GM23338 (cell line): ENCODE measurements at places on chromosomes 4 and X.

GRCh38 chr4:145061318-145061920 lies 36.6 kb downstream of the ANAPC10 start:
- peak; percentile 61 for DNase-seq

- no peak for DNase-seq
These were observed 8.0 kb downstream of the OPRPN start for GRCh38 chr4:70405765-70406164.

- DNase-seq = no peak
These were observed 88.3 kb downstream of the OPHN1 start for GRCh38 chrX:68345025-68345424.

GRCh38 chr4:109375778-109376414 lies 57.7 kb upstream of the SEC24B start:
- DNase-seq = no peak

GRCh38 chr4:95288552-95288951 lies 260.2 kb downstream of the UNC5C start:
- no peak for DNase-seq

GRCh38 chr4:36374836-36375511 lies 93.6 kb downstream of the DTHD1 start:
- no peak for DNase-seq

GRCh38 chr4:14695095-14695845 lies 307.0 kb upstream of the CPEB2 start:
- DNase-seq = no peak

DNA sequence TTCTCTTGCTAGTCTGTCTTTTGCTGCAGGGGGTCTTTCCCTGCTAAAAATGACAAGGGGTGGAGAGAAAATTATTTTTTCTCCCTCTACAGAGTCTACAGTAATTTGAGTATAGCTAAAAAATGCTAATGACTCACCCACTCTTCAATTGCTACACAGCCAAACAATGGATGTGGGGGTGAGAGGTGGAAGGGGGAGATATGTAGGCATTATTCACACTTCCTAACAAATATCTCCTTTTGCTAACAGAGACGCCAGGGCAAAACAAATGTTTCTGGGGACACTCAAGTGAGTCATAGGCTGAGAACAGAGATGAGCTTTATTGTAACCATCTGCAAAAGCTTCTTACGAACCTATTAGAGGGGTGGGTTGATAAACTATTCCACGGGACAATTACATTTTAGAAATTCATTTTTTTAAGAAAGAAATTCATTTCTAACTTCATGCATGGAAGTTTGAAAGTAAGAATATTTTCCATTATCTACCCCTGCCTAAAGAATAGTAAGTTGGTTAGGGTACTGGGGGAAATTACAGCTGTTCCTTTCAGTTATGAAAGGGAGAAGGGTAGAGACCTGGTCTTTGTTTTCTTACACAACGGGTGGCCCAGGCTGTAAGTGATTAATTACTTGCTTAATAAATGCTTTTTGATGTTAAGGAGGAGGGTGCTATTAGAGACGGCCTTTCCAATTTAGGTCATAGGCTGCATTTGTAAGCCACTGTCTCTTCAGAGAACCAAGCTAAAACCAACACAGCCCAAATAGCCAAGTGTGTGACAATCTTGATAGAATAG lies 12.8 kb downstream of the SCD5 start:
- peak; percentile 63 for DNase-seq

DNA sequence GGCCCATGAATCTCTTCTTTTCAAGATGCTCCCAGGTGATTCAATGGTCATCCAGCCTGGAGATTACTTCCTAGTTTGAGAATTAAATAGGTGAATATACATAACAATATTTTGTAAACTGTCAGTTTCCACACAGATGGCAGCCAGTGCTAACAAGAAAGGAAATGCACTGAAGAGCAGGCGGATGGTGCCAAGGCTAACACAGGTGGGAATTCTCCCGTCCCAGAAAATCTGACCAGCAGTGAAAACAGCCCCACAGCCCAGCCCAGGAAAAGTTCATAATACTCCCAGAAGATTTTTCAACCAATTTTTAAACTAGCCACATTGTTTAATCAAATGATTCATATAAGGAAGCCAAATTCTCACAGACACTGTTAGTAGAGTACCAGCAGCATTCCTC lies 387.2 kb upstream of the GATB start:
- no peak for DNase-seq

DNA sequence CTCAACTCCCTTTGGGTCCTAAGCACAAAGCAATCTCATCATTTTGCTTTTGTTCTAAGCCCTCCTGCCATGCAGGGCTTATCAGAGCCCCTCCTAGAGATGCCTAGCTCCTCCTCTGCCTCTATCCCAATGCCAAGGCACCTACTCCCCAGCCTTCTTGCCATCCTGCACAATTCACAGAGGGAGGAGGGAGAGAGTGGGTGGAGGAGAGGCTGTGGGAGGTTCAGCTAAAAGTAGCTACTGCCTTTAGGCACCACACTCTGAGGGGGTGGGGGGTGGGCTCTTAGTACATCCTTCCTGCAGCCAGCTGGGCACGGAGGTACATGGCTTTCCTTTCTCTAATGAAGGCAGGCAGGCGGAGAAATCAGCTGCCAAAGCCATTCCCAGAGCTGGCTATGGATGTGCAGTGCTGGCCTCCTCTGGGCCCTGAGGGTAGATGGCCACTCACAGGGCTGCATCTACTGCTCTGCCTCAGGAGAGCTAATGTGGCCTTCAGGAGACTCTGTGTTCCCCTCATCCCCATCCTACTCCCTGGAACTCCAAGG lies 40.1 kb downstream of the ARHGEF9 start:
- no peak for DNase-seq

- no peak for DNase-seq
These were observed 55.3 kb downstream of the ANAPC10 start for GRCh38 chr4:145042601-145043285.

GRCh38 chr4:25108556-25108955 lies 51.7 kb downstream of the SEPSECS start:
- DNase-seq = no peak

DNA sequence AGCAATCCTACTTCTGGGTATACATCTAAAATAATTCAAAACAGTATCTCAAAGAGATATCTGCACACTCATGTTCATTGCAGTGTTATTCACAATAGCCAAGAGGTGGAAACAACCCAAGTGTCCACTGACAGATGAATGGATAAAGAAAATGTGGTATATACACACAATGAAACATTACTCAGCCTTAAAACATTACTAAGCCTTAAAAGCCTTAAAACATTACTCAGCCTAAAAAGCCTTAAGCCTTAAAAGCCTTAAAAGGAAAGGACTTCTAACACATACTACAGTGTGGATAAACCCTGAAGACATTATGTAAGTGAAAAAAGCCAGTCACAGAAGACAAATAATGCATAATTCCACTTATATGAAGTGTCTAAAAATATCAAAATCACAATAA lies 40.3 kb upstream of the TFDP3 start:
- DNase-seq = no peak

GRCh38 chr4:157664726-157665125 lies 444.2 kb downstream of the GRIA2 start:
- DNase-seq = no peak

- peak; percentile 30 for DNase-seq
These were observed 46.9 kb upstream of the TAB3 start for GRCh38 chrX:30935985-30936384.

GRCh38 chr4:51885363-51885762 lies 42.4 kb downstream of the DCUN1D4 start:
- DNase-seq = peak; percentile 77
